ENCODE measurements at places on chromosomes 2 and 18.

GRCh38 chr2:234544659-234545611 is 48.1 kb upstream of the ARL4C start:
- no peak for DNase-seq

DNA sequence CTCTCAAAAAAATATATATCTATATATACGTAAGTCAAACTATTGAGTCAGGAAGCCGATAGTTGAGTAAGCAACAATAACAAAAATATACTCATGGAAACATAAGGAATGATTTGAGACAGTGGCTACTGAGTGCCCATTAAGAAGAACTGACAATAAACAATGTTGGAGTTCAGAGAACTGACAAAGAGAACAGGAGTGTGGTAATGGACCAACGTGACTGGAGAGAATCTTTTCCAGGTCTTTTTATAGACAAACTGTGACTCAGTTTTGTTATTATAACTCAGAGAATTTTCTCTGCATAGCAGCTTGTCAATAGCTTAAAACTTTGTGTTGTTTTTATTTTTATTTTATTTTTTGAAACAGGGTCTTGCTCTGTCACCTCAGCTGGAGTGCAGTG is 4.6 kb upstream of the GALM start:
- DNase-seq, result no peak

- DNase-seq, result no peak
Observed at GRCh38 chr2:217163987-217164386, 304.1 kb upstream of the TNP1 start.

GRCh38 chr18:10074110-10074509 is 160.3 kb downstream of the VAPA start:
- DNase-seq, result no peak

DNA sequence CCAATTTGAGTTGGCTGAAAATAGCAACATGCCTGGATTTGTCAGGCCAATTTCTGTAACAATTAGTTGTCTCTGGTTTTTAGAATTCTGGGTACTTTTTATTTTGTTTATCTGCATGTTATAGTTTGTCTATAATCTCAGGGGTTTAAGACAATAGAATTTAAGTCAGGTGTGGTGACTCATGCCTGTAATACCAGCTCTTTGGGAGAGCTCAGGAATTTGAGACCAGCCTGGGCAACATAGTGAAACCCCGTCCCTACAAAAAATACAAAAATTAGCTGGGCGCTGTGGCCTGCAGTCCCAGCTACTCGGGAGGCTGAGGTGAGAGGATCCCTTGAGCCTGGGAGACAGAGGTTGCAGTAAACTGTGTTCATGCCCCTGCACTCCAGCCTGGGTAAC is 114.4 kb upstream of the GLS start:
- DNase-seq, result no peak

DNA sequence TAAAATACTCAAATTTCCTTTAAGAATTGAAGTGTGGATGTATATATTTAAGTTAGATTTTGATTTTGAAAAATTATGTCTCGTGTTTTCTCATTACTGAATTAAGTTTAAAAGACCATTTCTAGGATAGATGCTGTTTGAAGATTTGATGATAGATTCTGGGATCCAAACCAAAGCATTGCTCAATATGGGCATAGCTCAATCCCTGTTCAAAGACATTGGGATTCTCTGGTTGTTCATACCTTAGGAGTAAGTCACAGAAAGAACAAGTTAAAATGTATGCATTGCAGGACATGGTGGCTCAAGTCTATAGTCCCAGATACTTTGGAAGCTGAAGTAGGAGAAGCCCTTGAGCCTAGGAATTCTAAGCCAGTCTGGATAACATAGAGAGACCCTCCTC is 622.3 kb downstream of the ADCYAP1 start:
- DNase-seq, result no peak

- no peak for DNase-seq
Observed at GRCh38 chr2:200353874-200354273, 47.4 kb downstream of the SPATS2L start.

DNA sequence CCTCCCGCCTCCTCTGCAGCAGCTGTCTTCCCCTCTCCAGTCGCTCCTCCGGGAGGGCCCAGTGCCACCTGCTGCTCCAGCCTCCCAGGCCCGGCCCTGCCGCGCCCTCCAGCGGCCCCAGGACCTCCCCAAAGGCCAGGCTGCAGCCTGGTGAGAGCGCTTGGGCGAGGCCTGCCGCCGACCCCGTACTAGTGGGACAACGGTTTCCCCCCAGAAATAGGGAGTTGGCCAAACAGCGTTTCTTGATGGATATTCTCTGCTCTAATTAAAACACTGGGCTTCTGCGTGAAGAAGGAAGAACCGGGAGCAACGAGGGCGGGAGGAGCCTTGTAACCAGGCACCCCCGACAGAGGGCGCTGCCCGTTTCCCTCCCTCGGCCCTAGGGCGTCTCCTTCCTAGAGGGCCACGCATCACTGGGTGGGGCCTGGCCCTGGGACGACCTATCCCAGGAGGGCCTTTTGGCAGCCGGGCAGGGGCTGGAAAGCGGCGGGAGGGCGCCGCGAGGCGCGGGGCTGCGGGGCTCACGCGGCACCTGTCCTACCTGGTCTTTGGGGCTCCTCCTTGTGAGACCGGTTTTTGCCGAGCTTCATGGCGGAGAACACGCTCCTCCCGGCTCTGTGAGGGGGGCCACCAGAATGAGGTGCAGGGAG is 25.4 kb upstream of the OTOF start:
- peak; percentile 50 for DNase-seq

GRCh38 chr2:232927032-232927792 is 57.1 kb downstream of the SNORC start:
- DNase-seq, result no peak

DNA sequence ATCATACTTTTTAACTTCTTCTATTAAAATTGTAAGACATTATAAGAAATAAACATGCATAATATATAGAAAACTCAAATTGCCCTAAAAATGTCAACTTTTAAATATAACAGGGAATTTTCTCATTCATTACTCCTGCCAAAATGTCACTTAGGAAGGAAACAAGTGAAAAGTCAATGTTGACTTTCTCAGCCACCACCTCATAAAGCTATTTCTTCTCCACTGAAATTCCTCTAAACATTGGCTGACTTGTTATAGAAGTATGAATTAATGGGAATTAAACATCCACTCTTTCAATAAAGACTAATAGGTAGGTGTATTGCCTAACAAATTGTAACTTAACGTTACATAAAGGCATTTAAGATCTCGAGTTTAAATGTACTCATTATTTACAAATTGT is 499.7 kb upstream of the SYT4 start:
- no peak for DNase-seq

DNA sequence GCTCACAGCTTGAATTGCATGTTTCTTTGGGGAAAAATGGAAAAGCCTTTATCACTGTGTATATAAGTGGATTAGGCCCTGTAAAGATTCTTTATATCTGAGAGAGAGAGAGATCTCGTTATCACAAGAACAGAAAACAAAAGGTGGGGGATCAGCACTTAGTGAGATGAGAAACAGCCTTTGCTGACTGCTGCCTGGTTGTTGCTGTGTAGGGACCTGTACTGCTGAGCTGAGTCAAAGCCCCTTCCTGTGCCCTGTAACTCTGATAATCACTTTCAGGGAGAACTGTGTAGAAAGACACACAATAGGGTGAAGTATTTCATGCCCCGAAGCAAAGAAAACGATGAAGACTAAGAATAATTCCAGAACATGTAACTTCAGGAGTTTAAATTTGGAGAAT is 30.6 kb upstream of the FAM237A start:
- no peak for DNase-seq

DNA sequence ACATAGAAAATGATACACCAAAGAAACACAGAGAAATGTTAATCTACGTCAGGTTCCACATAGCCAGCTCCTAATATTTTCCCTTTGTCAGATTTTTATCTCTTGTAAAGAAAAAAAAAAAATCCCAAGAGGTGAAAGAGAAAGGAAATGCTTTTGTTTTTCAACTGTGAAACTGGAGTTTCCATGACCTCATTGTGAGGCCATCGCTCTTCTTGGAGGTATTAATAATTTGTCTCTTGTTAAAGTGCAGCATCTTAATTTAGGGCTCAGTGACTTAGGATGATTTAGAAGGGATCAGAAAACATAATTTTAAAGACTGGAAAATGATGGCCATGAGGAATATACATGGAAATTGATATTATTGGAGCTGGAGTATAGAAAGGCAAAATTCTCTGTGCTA is 21.7 kb downstream of the ARHGAP28 start:
- DNase-seq, result no peak

DNA sequence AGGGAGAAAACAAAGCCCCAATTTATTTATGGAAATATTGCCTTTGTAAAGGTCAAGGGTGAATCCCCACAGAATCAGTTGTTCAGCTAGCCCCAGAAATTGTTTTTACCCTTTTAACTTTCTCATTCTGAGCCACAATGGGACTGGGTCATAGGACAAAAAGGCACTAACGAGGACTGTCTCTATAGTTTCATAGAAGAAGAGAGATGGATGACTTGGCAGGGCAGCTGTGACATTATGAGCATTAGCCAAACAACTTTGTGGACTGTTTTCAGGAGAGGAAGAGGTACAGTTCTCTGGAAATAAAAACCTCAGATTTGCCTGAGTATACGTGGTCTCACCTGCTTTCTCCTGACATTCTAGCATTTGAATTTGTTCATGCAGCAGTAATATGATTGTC is 1155.8 kb upstream of the CHAC2 start:
- DNase-seq, result no peak

DNA sequence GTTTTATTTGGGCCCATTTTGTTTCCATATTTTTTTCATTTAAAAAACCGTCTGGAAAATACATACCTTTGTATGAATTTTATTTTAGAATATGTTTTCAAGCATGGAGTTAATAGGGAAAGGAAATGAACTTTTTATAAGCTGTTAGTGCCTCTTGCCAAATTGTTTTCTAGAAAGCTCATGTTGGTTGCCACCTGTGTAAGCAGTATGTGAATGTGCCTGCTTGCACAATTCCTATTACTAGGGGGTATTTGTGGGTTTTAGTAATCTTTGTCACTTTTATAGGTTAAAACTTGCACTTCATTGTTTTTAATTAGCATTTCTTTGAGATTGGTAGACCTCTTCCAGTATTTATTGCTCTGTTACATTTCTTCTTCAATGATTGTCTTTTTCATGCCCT is 107.3 kb downstream of the TANC1 start:
- DNase-seq, result no peak

DNA sequence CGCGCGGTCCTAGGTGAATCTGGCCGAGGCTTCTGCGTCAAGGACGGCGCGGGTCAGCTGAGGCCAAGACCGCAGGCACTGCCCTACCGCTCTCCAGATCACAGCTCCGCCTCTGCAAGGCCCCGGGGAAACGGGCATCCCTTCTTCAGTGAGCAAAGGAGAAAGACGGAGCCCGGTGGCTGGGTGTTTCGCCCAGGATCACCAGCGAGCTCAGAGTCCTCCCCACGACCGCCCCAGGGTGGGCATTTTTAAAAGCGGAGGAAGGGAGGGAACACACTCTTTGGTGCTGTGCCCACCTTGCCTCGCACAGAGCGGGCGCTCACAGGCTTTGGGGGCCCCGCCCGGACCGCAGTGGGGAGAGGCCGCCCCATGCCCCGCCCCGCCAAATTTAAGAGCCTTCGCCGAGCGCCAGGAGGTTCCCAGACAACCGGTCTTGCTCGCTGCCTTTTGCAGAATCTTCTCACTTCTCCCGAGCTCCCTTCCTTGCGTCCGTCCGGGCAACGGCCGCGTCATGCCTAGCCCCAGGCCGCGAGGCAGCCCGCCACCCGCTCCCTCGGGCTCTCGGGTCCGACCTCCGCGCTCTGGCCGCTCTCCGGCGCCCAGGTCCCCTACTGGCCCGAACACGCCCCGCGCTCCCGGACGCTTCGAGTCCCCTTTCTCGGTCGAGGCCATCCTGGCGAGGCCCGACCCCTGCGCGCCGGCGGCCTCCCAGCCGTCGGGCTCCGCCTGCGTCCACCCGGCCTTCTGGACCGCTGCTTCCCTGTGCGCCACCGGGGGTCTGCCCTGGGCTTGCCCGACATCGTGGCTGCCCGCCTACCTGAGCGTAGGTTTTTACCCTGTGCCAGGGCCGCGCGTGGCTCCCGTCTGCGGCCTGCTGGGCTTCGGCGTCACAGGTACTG is at the start of gene NOTO:
TSS of gene NOTO (plus strand) at position 419 of the 899 bp plus-strand sequence. CDS start at position 512, 93 bp downstream.
- DNase-seq, result no peak

- DNase-seq, result no peak
Observed at GRCh38 chr2:102044967-102045489, 53.3 kb downstream of the IL1R2 start.

DNA sequence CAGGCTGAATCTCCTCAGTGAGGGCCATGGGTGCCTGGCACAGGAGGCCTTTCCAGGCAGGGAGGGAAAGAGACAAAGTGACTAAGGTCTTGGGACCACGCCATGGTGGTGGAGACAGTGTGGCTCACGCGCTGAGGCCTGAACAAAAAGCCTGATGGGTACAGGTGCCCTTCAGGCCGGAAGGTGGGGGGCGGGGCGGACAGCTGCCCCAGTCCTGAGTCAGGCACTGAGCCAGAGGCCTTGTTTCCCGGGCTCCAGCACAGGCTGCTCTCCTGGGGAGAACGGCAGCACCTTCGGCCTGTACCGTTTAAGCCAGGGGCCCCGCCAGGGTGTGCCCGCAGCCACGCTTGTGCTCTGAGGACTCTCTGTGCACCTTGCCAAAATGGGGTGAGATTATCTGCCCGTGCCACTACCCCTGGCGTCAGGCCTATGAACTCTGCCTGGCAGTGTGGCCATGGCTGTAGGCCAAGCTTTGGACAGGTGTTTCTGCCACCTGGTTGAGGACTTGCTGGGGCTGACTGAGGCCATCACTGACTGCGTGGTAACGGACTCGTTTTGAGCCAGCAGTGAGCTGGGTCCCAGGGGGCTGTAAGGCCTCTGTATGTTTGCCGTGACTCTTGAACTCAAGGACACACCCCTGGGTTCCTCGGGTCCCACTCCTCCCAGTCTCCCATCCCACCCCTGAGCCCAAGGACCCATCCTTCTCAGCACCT is 31.7 kb upstream of the DNMT3A start:
- no peak for DNase-seq

DNA sequence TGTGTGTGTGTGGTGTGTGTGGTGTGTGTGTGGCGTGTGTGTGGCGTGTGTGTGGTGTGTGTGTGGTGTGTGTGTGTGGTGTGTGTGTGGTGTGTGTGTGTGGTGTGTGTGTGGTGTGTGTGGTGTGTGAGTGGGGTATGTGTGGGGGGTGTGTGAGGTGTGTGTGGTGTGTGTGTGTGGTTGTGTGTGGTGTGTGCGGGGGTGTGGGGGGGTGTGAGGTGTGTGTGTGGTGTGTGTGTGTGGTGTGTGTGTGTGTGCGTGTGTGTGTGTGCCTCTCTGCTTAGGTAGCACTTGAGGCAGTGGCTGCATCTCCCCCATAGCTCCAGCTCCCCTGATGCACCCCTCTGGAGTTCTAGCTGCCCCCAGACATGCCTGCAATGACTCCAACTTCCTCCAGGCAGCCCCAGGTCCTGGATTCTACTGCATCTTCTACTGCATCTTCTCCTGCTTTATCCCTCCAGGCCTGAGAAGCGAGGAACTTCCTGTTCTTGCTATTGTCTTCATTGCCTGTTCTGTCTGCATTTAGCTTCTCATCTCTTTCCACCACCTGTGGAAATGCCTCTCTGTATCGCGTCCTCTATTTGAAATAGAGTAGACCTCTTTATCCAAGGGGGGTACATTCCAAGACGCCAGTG is 22.2 kb upstream of the MLPH start:
- DNase-seq, result no peak
